ENCODE measurements at places on chromosomes 2 and 18.

DNA sequence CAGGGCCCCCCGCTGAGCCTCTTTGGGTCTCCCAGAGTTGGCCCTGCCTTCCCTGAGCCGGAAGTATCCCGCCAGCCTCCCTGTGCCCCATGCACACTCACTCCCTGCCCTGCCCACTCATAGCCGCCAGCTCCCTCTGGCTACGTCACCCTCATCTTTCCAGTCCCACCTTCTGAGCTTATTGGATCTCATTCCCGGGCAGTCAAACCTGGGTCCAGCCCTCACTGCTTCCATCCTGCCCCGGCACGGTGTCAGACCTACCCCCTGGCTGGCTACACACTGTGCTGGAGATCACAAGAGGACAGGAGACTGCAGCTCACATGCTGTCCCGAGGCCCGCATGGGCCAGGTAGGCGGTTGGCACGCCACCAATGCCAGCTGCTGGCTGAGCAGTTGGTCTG, 147.2 kb downstream of the ASB1 start:
- DNase-seq, result no peak

DNA sequence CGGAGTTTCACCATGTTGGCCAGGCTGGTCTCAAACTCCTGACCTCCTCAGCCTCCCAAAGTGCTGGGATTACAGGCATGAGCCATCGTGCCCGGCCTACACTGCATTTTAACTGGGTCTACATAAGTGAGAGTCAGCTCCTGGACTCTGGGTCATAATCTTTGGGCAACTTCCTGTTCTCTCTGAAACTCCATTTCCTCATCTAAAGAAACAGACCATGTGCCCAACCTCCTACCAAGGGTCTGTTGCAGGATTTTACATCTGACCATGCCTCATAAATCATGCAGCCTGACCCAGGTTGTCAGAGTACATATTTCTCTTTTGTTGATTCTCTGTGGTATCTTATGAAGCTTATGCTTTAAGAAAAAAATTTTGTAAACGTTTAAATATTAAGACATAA, 280.4 kb downstream of the ALPK2 start:
- no peak for DNase-seq

- DNase-seq, result no peak
Observed at GRCh38 chr2:66565291-66565690, 130.4 kb downstream of the MEIS1 start.

GRCh38 chr18:58201733-58202730, 158.0 kb downstream of the NEDD4L start:
- DNase-seq, result no peak

DNA sequence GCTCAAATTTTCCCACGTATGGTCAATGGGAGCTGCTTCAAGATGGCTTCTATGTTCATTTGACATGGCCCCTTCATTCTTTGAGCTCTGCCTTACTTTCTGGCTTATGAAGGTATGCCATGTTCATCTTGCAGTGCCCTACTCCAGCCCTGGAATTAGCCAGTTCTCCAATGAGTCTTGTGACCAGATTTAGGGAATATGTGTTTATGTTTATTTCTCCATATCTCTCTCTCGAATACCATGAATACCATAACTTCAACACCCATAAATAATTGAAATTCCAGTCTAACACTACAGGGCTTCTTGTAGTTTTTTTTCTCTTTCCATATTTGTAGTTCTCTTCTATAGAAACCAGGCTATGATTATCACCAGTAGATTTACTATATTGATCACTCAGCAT, 39.7 kb downstream of the EPB41L5 start:
- no peak for DNase-seq

- DNase-seq, result no peak
Observed at GRCh38 chr2:120525056-120526046, 179.4 kb downstream of the INHBB start.

- no peak for DNase-seq
Observed at GRCh38 chr2:157459486-157459885, 15.6 kb upstream of the CYTIP start.

DNA sequence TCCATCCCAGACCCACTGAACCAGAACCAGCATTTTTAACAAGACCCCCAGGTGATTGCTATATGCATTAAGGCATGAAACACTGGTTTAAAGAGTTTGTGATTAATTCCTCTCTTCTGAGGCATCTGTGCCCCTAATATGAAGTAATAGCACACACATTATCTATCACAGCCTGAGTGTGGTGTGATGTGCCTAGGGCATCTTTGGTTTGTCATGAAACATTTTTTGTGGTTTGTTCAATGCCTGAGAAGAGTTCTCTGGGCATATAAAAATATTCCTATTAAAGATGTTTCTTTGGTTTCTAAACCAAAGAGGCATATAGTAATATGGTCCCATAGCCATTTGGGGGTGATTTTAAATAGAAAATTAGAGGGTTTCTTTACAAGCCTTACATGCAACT, 221.7 kb upstream of the SPOPL start:
- DNase-seq, result no peak

DNA sequence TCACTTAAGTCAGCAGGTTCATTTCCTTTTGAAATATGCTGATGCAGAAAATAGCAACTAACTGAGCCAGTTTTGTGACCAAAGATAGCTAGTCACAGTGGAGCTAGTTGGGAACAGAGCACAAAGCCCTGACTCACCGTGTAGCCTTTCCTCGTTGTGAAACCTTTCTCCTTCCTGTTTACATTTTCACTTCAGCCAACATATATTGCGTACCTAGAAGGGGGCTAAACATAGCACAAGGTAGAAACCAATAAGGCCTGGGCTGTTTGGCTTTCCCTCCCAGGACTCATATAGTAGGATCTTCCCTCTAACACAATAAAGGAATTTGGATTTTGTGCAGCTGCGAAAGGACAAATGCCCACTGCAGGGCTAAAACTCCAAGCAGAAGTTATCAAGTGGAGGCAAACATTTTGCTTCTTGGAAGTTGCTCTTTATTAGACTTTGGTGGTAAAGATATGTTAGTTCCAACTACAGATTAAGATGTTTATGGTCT, 24.5 kb upstream of the LPIN2 start:
- DNase-seq, result peak; percentile 35

GRCh38 chr2:16625201-16625729, 40.4 kb downstream of the CYRIA start:
- DNase-seq, result no peak

GRCh38 chr2:207182911-207183310, 17.2 kb upstream of the KLF7 start:
- DNase-seq, result no peak

- no peak for DNase-seq
Observed at GRCh38 chr18:9862686-9863085, 23.1 kb upstream of the TXNDC2 start.

- no peak for DNase-seq
Observed at GRCh38 chr2:184113696-184114403, 484.5 kb upstream of the ZNF804A start.

DNA sequence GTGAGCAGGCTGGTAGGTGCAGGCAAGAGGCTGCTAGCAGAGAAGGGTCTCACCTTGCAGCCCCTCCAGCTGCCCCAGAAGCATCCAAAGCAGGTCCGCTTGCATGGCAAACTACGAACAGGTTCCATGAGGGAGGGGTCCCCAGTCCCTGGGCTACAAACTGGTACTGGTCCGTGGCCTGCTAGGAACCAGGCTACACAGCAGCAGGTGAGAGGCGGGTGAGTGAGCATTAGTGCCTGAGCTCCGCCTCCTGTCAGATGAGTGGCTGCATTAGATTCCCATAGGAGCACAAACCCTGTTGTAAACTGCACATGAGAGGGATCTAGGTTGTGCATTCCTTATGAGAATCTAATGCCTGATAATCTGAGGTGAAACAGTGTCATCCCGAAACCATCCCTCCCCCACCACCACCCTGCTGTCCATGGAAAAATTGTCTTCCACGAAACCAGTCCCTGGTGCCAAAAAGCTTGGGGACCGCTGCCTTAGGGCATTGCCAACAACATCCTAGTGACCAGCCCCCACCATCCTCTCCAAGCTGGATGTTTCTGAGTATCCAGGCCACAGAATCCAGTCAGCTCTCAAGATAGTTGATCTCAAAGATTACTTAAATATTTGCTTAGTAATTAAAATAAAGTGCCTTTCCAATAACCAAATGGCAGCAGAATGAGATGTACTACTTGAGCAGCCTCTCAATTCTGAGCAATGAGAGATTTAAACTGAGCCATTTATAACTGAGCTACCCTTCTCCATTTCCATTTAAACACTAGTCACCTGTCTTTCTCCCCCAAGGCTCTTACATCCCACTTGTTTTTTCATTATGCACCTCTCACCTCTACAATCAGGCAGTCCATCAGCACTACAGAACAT, 32.4 kb downstream of the LRP2 start:
- peak; percentile 79 for DNase-seq

DNA sequence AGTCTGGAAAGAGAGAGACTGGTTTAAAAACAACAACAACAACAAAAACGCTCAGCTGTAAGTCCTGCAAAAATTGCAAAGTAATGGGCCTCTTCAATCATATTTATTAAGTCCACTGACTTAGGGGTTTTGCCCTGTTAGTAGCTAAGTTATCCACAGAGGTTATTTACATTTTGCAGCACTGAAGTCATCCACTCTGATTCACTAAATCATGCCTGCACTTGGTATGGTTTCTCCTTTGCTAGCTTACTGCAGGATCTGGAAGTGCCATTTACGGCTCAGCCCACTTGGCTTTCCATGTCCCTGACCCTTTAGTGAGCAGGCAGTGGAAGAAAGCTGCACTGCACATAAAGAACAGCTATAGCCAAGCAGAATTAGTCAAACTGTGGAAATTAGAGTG, 484.4 kb downstream of the NRXN1 start:
- DNase-seq, result no peak

DNA sequence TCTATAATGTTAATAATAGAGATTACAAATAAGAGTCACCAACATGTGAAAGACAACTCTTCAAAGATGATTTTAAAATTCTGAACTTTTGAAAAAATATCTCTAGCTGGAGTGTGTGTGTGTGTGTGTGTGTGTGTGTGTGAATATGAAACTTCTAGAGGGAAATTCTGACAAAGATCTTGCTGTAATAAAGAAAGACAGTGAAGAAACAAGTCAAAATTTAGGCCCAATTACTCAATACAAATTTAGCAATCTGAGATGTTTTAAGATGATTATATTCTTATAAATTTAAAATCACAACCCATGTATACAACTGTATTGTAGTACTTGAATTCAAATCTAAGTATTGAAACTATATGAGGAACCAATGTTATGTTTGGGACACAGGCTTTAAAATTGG, 57.2 kb upstream of the UGP2 start:
- no peak for DNase-seq

DNA sequence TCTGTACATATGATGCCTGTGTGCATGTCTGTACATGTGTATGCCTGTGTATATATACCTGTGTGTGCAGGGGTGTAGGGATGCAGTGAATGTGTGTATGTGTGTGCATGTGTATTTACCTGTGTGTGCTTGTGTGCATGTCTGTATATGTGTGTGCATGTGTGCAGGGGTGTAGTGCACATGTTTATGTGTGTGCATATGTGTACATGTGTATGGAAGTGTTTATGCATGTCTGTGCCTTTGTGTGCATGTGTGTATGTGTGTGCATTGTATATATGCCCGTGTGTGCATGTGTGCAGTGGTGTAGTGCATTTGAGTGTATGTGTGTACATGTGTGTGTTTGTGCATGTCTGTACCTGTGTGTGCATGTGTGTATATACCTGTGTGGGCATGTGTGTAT, 51.0 kb upstream of the TMEM18 start:
- DNase-seq, result no peak

DNA sequence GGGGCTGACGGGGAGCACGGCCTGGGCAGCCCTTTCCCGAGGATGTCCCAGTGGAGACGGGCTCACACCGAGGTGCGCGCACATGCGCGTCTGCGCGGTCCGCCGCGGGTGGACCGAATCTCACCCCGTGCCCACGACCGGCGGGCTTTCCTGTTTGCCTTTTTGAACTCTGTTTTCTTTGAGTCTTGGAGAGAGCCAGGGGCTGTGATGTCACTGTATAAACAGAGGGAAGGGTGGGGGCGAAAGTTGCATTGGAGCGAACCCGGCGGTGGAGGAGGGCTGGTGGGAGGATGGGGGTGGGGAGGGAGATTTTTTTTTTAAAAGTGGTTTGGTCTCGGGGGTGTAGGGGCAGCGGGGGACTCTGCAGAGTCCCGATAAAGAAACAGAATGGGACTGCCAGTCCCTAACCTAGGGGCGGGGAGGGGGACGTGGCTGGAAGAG, 141.2 kb upstream of the CTAGE1 start:
- DNase-seq, result no peak

- DNase-seq, result no peak
Observed at GRCh38 chr2:218006741-218007140, 3.9 kb upstream of the TNS1 start.

GRCh38 chr2:224281374-224281773, 120.5 kb downstream of the FAM124B start:
- DNase-seq, result no peak

- DNase-seq, result no peak
Observed at GRCh38 chr2:177733322-177733855, 339.2 kb downstream of the PDE11A start.

GRCh38 chr2:155424518-155424917, 726.0 kb downstream of the KCNJ3 start:
- no peak for DNase-seq

GRCh38 chr2:12089001-12089400, 342.6 kb downstream of the LPIN1 start:
- DNase-seq, result no peak

GRCh38 chr2:168796090-168796577, 6.3 kb upstream of the NOSTRIN start:
- DNase-seq, result no peak

DNA sequence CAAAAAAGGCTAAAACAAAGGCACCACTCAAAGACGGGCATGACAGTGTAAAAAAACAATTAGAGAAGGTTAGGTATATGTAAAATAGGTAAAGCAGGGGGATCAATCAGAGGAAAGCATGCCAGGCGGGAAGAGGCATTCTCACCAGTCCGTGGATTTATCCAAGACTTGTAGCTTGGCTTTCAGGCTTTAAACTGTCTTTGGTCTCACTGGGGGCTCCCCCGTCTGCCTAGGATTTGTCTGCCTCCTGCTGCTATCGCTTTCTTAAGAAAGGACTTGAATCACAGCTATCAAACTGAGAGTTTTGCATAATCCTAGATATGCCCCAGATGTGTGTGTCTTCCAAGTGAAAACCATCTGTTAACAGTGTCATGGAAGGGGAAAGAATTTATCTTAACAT, 11.1 kb upstream of the GORASP2 start:
- DNase-seq, result no peak

DNA sequence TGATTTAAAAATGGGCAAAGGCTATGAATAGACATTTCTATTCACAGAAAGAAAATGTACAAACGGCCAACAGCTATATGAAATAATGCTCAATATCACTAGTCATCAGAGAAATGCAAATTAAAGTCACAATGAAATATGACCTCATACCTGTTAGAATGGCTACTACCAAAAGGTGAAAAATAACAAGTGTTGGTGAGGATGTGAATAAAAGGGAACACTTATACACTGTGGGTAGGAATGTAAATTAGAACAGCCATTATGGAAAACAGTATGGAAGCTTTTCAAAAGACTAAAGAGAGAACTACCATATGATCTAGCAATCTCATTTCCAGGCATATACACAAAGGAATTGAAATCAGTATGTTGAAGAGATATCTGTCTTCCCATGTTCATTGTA, 118.9 kb upstream of the SPOPL start:
- DNase-seq, result no peak

GRCh38 chr2:110157153-110157793, 41.7 kb upstream of the MALL start:
- peak; percentile 52 for DNase-seq
